Activated CD4-positive, alpha-beta T cell treated with anti-CD3 and anti-CD28 coated beads, Interleukin-2, amount 50 U/mL, for 24 hours (primary cell): ENCODE measurements at places on chromosomes 4 and X.

- DNase-seq = no peak
Measured at GRCh38 chrX:39336671-39337311, 535.5 kb downstream of the MID1IP1 start.

- DNase-seq = no peak
Measured at GRCh38 chr4:637536-638280, 12.3 kb downstream of the PDE6B start.

GRCh38 chr4:79915246-79915645 lies 157.8 kb downstream of the ANTXR2 start:
- no peak for DNase-seq

DNA sequence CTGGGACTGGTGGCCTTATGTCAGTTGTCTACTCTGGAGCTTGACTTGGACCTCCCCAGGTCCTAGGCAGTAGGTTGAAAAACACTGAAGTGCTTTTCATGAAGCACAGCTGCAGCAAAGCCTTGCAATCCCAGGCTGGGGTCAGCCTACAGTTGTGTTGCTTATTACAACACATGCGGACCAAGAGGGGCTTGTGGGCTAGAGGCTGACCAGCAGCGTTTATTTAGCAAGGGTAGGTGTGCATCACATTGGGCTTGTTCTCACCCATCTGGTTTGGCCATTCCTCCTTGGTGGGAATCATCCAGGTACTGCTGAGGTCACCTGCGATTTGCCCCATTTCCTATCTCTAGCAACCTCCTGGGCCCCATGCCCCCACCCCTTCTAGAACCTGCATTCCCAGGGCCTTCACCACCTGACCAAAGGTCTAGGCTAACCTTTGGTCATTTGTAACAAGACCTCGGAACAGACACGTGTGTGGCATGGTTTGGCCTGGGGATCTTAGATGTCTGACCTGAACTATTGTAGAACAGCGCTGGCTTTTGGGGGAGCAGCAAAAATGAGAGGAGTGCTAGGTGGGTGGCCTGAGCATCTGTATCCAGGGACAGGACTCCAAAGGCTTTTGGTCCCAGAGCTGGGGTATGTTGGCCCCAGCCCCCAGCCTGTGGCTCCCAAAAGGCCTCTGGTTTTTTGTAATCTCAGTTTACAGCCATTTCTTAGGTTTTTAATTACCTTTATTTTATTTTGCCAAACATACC lies 3.0 kb downstream of the RPL10 start:
- peak; percentile 27 for DNase-seq

- DNase-seq = no peak
Measured at GRCh38 chr4:77728420-77728819, 90.7 kb downstream of the CNOT6L start.

GRCh38 chrX:20519146-20519545 lies 252.4 kb upstream of the RPS6KA3 start:
- no peak for DNase-seq

DNA sequence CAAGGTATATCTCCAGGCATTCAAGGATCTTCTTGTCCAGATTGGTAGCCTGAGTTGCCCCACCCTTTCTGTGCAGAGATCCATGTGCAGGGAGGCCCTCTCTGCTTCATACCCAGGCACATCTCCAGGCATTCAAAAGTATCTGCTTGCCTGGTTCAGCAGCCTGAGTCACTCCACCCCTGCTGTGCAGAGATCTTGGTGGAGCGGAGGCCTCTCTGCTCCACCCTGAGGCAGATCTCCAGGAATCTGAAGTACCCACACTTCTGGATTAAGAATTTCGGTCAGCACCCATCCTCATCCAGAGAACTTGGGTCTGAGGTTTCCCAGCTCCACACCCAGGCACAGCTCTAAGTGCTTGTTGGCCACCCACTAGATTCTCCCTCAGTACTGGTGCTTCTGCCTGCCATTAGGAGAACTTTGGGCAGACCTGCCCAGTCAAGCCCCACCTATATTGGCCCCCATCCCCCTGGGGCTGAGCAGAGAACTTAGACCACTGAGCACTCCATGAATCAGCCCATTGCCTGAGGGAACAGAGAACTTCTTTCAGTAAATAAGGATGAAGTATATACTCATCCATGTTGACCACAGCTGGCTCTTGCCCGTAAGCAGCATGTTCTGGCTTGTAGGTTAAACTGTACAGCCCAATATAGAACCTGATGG lies 199.5 kb upstream of the ZCCHC13 start:
- no peak for DNase-seq

DNA sequence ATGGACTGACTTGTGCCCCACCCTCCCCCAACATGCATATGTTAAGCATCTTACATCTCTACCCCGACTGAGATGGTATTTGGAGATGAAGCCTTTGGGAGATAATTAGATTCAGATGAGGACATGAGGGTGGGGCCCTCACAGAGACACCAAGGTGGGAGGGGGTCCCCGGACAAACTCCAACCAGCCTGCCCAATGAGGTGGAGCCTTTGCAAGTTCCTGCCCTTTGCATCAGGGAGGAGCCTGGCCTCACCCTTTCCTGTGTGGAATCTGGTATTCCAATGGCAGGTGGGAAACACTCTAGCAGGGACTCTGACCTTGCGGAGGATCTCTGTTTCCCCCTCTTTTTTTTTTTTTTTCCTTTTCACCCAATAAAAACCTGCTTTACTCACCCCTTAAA lies 589.9 kb upstream of the BOD1L1 start:
- DNase-seq = no peak
